T-helper 17 cell (primary cell): ENCODE measurements at places on chromosomes 4 and X.
A peak's percentile ranks its signal among the peaks of the same experiment; 100 is the strongest.

- DNase-seq, result no peak
Measured at GRCh38 chr4:39933671-39934590, 43.8 kb downstream of the PDS5A start.

GRCh38 chr4:106627051-106627450 is 258.5 kb upstream of the GIMD1 start:
- no peak for DNase-seq

- DNase-seq, result no peak
Measured at GRCh38 chr4:53734584-53735353, 143.5 kb upstream of the LNX1 start.

GRCh38 chr4:20954541-20954940 is 254.3 kb downstream of the PACRGL start:
- no peak for DNase-seq

DNA sequence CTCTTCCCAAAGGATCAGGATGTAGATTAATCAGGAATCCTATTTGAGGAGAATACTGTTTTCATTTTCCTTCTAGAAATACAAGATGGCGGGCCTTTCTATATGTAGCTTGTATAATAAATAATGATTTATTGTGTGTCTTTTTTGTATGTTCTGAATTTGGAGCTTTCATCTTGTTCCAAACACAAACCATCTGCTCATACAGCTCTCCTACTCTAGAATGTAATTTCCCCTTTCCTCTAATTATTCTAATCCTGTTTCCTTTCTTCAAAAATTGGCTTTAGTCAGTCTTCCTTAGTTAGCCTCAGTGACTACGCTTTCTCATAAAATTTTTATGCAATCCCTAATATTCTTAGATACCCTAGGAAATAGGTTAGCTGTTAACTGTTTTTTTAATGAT is 422.2 kb downstream of the INPP4B start:
- no peak for DNase-seq

- no peak for DNase-seq
Measured at GRCh38 chrX:138794246-138794645, 82.7 kb upstream of the FGF13 start.

DNA sequence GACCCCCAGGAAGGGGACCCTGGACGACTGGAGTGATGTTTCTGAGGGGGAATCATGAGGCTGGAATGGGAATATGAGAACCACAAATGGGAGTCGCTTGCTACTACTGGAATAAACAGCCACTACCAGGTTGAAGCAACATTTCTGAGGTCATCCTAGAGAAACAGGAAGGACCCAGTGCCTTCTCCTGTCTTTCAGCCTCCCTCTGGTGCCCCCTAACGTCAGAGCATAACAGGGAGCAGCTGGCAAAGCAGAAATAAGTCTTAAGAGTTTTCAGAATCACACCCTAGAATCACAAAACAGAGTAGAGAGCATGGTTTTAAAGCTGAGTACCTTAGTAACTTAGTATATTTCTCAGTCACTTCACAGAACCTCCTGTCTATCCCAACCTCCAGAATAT is 347.8 kb upstream of the PITX2 start:
- DNase-seq, result no peak

GRCh38 chrX:151177141-151178027 is 1.0 kb downstream of the GPR50 start:
- DNase-seq, result no peak

DNA sequence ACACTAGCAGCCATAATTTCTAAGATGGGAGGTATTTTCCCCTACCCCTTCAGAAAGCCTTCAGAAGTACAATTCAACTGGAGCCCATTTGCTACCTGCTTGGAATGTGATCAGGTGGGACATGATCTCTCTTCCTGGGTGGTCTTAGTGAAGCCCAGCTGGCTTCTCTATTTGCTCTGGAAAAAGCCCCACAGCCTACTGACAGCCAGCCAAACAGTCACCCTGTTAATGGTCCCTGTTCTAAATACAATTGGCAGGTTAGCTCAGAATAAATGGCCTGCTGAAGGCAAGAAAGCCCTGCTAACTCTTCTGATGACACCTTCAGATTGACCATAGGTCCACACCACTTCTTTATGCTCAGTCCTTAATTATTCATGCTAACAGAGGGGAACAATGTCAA is 39.9 kb downstream of the HS6ST2 start:
- no peak for DNase-seq

GRCh38 chrX:140509468-140510305 is 4.8 kb upstream of the SOX3 start:
- no peak for DNase-seq

GRCh38 chr4:159227984-159228383 is 125.1 kb downstream of the RAPGEF2 start:
- no peak for DNase-seq

- DNase-seq, result peak; percentile 33
Measured at GRCh38 chrX:123859846-123860838, at the start of gene XIAP. TSS of gene XIAP (plus strand) at chrX:123860053. CDS start at chrX:123885663, 25,610 bp downstream.
